Cerebellum (tissue), 4 donors: ENCODE measurements at places on chromosomes 1 and 21.

DNA sequence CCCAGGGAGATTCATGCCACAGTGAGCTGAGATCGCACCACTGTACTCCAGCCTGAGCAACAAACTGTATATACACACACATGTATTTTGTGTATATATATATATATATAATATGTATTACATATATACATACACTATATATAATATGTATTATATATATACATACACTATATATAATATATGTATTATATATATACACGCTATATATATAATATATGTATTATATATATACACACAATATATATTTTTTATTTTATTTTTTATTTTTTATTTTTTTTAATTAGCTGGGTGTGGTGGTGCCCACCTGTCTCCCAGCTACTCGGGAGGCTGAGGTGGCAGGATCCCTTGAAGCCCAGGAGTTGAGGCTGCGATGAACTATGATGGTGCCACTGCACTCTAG, 9.3 kb downstream of the TP73 start:
- DNase-seq, result no peak

DNA sequence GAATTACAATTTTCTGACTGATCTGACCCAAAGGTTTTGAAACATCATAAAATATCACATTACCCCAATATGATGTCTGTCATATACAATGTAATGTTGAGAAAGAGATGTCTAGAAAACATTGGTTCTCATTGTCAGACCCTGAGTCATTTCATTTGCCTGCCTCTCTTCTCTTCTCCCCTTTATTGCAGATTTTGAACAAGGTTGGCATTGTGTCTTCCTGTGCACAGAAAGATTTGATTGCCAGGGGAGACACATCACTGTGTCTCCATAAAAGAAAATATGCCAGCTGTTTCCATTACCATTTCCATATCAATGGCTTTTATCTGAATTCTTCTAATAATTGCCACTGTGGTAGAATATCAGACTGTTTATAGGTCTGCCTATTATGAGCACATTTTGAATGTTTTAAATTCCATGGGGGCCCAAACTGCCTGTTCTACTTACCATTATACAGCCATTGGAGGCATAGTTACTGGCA, 65.6 kb downstream of the IFI44 start:
- no peak for DNase-seq

GRCh38 chr1:1037366-1038327, 17.7 kb downstream of the AGRN start:
- no peak for DNase-seq

- DNase-seq, result peak; percentile 61
Observed at GRCh38 chr1:85464497-85465098, 361 bp downstream of the DDAH1 start.

DNA sequence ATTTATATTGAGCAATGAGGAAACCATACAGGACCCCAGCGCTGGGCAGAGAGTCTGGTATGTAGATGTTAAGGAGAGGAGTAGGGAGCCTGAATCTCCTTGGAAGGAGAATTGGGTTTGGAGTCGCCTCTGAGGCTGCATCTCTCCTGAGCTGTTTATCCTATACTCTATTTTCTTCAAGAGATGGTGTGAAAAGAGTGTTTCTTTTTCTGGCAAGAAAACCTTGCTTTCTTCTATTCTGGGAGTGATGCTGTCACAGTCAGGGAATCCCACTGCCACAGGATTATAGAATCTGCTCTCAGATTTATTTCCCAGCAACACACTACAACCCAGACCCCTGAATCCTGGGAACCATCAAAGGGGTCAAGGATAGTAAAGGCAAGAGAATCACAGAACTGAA, 3.3 kb downstream of the LURAP1 start:
- DNase-seq, result no peak

DNA sequence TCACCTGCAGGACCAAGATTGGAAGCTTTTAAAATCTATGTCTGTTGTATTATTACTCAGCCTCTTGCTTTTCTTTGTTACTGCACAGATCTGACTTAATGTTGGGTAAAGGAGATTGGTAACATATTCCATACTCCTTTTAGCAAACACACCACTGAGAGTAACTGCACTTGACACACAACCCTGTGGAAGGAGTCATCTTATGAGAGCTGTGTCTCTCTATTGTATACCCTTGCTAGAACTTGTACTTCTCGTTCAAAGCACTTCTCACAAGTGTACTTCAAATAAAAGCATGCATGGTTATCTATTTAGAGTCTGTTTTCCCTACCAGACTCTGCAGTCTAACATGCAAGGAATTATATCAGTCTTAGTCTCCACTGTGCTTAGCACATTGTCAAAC, 813.4 kb downstream of the ADGRL2 start:
- DNase-seq, result no peak
